Stomach (tissue), 19 donors: ENCODE measurements at places on chromosomes 4 and X. TPM values are rescaled to one million over a fixed set of nuclear protein-coding genes. Genes with fewer than 3 reads are reported as not detected.

DNA sequence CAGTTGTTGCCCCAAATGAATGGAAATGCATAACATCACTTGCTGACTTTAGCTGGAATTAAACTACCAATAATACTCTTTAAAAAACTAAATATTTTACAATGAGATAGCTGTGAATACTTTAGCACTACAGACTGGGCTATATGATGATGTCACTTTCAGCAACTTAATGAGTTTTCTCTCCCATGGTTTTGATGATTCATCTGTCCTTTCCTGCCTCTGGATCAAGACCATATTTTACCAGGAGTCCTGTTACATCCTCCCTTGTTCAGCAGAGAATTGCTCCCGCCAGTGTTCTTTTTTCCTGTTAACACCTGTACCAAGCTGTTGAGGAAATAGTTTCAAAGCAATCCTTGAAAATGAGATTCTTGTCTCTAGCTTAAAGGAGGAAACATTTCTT, 543.0 kb downstream of the SPRY1 start:
- no peaks in the 10 kb centered on the region for H3K27me3 ChIP-seq
- H3K4me3 ChIP-seq = no peak overlapping the region
- H3K36me3 ChIP-seq = no peaks in the 10 kb centered on the region
- DNase-seq = peak; percentile 17
- H3K4me1 ChIP-seq = peaks cover 15% of the 10 kb centered on the region

FRG2 gene
- polyA plus RNA-seq = not detected

DNA sequence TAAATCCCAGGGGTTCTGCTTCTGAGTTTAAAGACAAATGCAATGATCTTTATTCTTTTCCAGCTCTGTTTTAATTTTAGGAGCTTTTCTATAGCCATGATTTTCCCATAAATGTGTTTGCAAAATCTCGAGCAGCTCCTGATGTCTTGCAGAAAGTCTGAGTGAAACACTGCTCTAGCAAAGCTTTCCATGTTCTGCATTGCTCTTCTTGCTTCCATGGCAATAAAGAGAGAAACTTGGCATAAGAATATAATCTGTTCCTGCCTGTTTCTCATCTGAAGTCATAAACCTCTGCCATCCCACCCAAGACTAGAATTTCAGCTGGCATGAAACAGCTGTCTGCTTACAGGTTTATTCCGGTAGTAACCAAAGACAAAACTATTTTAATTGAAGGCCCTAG, 254.5 kb downstream of the SPRY1 start:
- no peak overlapping the region for H3K4me3 ChIP-seq
- peaks cover 16% of the 10 kb centered on the region for H3K4me1 ChIP-seq
- no peak for DNase-seq
- no peak overlapping the region for H3K27ac ChIP-seq
- no peaks in the 10 kb centered on the region for H3K27me3 ChIP-seq

GRCh38 chr4:113556382-113557134, 205.0 kb downstream of the CAMK2D start:
- DNase-seq = no peak
- H3K36me3 ChIP-seq = no peaks in the 10 kb centered on the region
- H3K27me3 ChIP-seq = no peaks in the 10 kb centered on the region
- H3K4me3 ChIP-seq = no peak overlapping the region

SASH3 gene
- polyA plus RNA-seq = 3.5 TPM

FREM3 gene
- not detected for polyA plus RNA-seq

GRCh38 chr4:56513517-56513916, 7.9 kb downstream of the ARL9 start:
- no peaks in the 10 kb centered on the region for H3K36me3 ChIP-seq
- H3K27ac ChIP-seq = no peak overlapping the region
- H3K4me3 ChIP-seq = no peak overlapping the region
- DNase-seq = no peak
- H3K4me1 ChIP-seq = no peaks in the 10 kb centered on the region
